Muscle of leg (tissue), 16 donors: ENCODE measurements at places on chromosomes 12 and 14. TPM values are rescaled to one million over a fixed set of nuclear protein-coding genes. Genes with fewer than 3 reads are reported as not detected.

The TROAP gene
- 6.9 TPM for total RNA-seq

The TMTC1 gene
- total RNA-seq, result 34.7 TPM

The FBRSL1 gene
- total RNA-seq, result 6.9 TPM

The LHX5 gene
- total RNA-seq, result not detected

The ST8SIA1 gene
- total RNA-seq, result 6.9 TPM

The LRCOL1 gene
- total RNA-seq, result 0.13 TPM

The HOXC9 gene
- total RNA-seq, result 12.6 TPM

The MSI1 gene
- 1.2 TPM for total RNA-seq
